Suppressor macrophage (primary cell): ENCODE measurements at places on chromosomes 11 and 22.
A peak's percentile ranks its signal among the peaks of the same experiment; 100 is the strongest.

DNA sequence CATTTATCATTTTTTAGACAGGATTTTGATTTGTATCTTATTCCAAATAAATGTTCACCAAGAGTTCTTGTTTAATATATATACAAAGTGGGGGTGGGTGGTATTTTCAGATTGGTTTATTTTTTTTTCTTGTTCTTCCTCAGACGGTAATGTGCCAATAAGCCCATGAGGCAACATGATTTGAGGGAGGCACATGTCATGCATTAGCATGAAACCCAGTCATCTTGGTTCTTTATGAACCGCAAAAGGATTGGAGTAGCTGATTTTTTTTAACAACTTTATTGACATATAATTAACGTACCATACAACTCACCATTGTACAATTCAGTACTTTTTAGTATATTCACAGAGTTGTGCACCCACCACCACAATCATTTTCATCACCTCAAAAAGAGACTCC, 2.7 kb downstream of the BCL2L13 start:
- DNase-seq = no peak

- peak; percentile 81 for DNase-seq
Observed at GRCh38 chr22:42808521-42808920, 48.6 kb downstream of the ARFGAP3 start.

DNA sequence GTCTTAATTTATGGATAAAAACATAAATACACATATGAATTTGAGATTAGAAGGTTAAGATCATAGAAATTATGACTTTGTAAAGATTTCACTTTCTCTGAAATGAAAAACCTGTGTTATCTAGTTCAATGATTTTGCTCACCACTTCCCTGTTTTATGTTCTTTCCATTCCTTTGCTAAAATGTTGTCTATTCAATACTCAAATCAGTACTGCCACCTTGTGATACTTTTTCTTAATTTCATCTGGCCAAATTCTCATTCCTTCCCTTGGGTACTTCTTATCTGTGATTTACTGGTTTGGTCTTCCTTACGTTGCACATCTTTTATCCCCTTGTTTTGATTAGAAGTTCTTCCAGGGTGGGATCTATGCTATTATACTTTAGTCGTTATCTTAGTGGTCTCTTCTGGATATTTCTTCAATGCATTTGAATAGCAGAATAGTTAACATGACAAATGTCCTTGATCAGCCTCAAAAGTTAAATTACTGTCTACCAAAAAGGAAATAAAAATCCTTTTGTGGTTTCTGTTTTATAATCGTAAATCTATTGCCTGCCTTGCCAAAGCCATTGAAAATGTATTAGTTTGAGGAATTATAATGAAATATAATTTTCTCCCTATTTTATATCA, 197.0 kb downstream of the PGR start:
- peak; percentile 8 for DNase-seq

GRCh38 chr11:2612884-2613571, 86.8 kb downstream of the KCNQ1OT1 start:
- no peak for DNase-seq

- no peak for DNase-seq
Observed at GRCh38 chr11:26201411-26201810, 130.5 kb upstream of the ANO3 start.

DNA sequence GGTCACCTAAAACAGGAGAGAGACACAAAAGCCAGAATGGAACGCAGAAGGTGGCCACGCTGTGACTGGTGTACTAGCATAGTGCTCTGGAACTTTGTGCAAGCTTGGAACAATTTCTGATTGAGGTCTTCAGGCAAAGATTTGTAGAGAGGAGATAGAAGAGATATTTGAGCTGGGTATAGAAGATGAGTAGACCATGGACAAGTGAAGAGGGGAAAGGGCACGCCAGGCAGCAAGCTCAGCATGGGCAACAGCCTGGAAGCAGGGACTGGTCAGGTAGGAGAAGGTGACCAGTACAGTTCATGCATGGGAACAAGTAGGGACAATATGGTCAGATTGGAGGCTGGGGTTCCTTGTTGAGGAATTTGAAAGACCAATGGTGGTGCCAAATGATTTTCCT, 24.4 kb downstream of the MYO18B start:
- no peak for DNase-seq

- peak; percentile 52 for DNase-seq
Observed at GRCh38 chr11:113248702-113249490, 65.5 kb upstream of the TTC12 start.

DNA sequence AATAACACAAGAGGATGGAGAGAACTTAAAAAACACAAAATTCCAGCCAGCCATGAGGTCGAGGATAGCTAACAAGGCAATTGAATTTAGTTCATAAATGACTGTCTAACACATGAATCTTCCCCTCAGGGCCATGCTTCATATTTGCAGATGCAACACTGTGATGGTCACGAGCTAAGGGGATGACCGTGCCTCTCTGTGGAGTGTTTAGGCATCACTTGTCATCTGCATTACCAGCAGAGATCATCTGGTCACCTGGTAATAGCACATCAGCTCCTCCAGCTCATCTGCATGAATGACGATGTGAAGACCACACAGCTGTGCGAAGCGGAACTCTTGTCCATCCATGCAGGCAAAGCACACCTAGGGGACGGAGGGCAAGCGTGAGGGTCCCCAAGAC, 20.9 kb upstream of the SLC25A1 start:
- no peak for DNase-seq

DNA sequence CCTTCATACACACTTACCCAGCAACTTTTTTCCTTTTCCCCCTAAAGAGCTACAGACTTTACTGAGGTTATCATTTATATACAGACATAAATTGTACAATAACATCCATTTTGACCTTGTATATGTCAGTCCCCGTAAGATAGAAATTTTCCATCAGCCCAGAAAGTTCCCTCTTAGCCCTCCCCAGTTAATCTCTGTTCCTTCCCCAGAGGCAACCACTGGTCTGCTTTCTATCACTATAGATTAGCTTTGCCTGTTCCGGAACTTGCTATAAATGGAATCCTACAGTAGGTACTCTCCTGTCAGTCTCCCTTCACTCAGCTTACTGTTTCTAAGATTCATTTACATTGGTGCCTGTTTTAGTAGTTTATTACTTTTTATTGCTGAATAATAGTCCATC, 54.9 kb downstream of the TSPAN18 start:
- DNase-seq = no peak

- no peak for DNase-seq
Observed at GRCh38 chr11:100556781-100557180, 130.3 kb upstream of the ARHGAP42 start.

GRCh38 chr11:119403021-119403420, 20.0 kb downstream of the THY1 start:
- no peak for DNase-seq

GRCh38 chr11:44950031-44950624, 555 bp downstream of the TP53I11 start:
- DNase-seq = peak; percentile 62

DNA sequence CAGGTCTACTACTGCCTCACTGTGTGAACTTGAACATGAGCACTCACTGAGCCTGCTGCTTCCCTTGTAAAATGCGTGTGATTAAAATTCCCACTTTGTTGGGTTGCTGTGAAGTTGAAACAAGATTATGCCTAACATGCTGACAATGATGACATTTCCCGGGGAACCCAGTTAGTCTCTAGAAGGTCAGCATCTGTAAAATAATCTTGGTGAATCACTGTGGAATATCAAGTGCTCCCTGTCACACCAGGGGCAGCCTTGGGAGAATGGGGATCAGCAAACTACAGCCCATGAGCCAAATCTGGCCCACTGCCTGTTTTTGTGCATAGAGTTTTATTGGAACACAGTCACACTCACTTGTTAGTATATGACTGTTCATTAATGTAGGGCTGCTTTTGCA, 335.2 kb downstream of the MIAT start:
- no peak for DNase-seq

- no peak for DNase-seq
Observed at GRCh38 chr22:31987218-31987617, 42.9 kb downstream of the YWHAH start.

- no peak for DNase-seq
Observed at GRCh38 chr11:45365961-45366618, 79.9 kb upstream of the SYT13 start.

GRCh38 chr11:85316967-85317366, 310.2 kb downstream of the DLG2 start:
- DNase-seq = peak; percentile 66

DNA sequence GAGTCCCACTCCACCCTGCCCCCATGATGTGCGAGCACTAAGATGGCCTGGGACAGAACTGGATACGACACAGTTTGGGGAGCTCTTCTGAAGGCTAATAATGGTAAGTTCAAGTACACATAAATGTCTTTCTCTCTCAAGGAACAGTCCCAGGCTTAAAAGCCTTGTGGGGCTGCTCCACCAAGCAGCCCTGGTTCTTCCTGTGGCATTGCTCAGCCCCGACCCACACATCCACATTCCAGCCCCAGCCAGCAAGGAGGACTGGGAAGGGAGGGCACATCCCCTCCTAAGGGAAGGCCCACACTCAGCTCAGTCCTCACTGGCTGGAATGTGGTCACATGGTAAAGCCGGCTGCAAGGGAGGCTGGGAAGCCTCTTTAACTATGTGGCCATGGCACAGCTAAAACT, 13.3 kb upstream of the MB start:
- DNase-seq = no peak

GRCh38 chr11:119029340-119030028, 1.2 kb downstream of the SLC37A4 start:
- DNase-seq = peak; percentile 81

DNA sequence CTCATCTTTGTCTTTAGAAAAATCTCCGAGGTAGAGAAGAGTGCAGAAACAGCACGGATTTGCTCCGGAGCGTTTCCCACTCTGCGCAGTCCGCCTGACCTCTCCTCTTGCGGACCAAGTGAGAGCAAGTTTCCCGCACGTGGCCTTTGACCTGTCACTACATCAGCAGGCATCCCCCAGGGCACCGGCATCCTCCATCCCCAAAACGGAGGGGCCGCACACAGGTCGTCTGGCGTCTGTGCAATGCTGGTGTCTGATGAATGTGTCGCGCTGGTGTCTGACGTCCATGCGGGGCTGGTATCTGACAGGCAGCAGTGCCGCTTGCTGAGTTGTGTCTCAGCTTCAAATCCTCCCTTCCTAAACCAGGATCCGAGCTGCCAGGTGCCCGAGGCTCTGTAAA, 739 bp upstream of the MRGPRE start:
- no peak for DNase-seq

GRCh38 chr11:107928767-107929507, 689 bp downstream of the RAB39A start:
- DNase-seq = peak; percentile 70

- no peak for DNase-seq
Observed at GRCh38 chr11:122793515-122793914, 44.8 kb upstream of the CRTAM start.

- DNase-seq = peak; percentile 54
Observed at GRCh38 chr22:50481440-50482106, at the start of gene ADM2. TSS of gene ADM2 (plus strand) at chr22:50481543. CDS start at chr22:50481848, 305 bp downstream.

- no peak for DNase-seq
Observed at GRCh38 chr11:110079726-110080125, 13.5 kb upstream of the ZC3H12C start.

- no peak for DNase-seq
Observed at GRCh38 chr11:126492331-126493082, 137.0 kb downstream of the ST3GAL4 start.

GRCh38 chr11:65576867-65577755, 1.3 kb downstream of the EHBP1L1 start:
- peak; percentile 94 for DNase-seq

- peak; percentile 20 for DNase-seq
Observed at GRCh38 chr11:1390569-1391164, 933 bp downstream of the BRSK2 start.

DNA sequence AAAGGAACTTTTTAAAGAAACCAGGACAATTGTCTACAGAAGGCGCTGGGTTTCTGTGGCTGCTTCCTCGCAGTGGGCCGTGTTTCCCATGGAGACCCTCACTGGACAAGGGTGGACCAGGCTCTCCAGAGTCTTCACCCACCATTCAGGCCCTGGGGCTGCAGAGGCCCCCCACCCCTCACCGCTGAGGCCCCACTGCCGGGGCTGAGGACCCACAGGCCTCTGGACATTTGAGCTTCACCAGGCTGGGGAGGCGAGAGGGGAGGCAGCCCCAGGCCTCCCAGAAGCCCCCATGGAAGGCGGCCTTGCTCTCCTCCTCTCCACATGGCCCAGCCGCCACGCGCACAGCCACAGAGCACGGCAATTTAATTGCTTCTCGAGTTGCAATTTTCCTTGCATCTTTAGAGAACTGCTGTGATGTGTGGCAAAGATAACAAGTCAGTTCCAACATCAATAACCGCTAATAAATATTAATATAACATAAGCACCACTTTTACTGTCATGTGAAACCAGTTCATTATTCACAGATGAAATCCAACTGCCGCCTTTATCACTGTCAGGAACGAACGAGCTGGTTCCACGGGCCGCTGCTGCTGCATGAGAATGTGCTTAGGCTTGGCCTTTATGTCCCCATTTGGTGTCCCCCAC, 81.0 kb downstream of the PHF21B start:
- DNase-seq = no peak

GRCh38 chr11:26753723-26754504, 32.1 kb upstream of the SLC5A12 start:
- peak; percentile 21 for DNase-seq

DNA sequence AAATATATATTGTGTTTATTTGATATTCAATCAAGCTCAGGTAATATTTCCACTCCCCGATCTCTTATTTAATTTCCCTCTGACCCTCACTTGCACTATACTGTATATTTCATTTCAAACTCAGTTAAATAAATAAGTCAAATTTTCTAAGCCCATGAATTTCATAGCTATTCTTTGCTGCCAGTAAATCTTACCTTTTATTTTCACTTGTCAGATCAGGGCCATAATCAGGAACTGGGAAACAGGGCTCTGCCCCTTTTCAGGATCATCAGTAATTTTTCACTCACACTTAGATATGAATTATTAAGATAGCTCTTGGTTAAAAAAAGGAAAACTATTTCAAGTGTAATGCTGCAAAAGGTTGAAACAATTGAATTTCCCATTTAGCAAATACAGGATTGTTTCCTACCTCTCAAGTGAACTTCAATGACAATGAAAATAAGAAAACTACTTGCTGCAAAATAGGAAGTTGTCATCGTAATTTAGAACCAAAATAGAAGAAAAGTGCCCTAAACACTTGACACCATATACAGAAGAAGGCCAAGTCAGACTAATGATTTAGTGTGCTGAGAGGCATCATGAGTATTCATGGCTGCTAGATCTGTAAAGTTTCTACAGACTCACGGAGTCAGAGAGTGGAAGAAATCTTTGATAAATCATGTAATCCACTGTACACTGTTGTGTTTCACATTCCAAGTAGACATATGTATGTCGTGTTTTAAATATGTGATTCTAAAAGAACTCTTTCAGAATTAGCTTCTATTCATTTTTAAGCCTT, 316.8 kb upstream of the CNTN5 start:
- DNase-seq = no peak
